ENCODE measurements at places on chromosomes 7 and 10.

- peak; percentile 85 for DNase-seq
These were observed 2.6 kb downstream of the MRPS33 start for GRCh38 chr7:141012044-141012685.

DNA sequence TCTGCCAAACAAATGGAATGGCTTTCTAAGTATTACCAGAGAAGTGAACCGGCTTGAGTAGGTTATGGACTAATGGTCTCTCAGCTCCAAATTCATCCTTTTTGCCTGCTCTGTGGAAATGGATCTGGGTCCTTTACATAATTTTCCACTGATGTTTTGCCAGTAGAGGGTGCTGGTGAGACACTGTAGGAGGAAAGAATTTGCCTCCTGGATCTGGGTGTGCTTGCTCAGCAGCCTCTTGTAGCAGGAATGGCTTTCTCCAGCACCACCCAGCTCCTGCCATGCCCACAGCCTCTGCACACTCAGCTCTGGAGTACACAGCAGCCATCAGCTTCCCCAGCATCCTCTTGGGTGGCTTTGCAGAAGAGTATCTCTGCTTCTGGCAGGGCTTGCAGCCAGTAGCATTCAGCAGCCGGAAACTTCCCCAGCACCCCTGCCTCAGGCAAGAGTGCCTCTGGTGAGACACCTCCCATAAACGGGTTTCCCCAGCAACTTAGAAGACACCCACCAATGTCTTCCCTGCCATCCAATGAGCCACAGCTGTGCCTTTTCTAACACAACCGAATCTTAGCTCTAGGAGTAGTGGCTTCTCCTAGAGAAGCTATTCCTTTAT lies 235.0 kb upstream of the PLPP4 start:
- DNase-seq: no peak

GRCh38 chr7:71173955-71174354 lies 42.0 kb downstream of the GALNT17 start:
- DNase-seq: peak; percentile 37

DNA sequence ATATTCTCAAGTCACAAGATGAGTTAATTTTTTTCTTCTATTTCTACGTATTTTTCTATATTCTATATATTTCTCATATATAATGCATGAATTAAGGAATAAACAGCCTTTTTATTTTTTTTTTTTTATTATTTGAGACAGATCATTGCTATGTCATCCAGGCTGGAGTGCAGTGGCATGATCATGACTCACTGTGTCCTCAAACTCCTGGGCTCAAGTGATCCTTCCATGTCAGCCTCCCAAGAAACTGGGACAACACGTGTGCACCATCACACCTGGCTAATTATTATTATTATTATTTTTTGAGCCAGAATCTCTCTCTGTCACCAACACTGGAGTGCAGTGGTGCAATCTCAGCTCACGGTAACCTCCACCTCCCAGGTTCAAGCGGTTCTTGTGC lies 1.5 kb downstream of the CLDN12 start:
- DNase-seq: no peak

GRCh38 chr7:98863601-98864000 lies 6.2 kb downstream of the TMEM130 start:
- no peak for DNase-seq

- peak; percentile 92 for DNase-seq
These were observed 7.3 kb downstream of the AGFG2 start for GRCh38 chr7:100546129-100546925.

DNA sequence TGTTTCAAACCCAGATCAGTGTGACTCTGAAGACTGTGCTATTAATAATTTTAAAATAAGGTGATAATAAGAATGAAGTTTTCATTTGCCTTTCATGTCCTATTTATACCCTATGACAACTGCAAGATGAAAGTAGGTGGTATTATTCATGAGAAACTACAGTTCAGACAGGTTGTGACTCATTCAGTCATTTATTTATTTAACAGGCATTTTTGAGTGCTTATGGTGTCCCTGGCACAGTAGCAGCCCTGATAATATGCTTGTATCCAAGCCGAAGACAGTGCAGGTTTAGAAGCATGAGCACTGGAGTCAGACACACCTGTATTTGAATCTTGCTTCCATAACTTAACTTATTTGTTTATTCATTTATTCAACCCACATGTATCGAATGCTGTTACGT lies 87.1 kb downstream of the FZD1 start:
- DNase-seq: no peak

DNA sequence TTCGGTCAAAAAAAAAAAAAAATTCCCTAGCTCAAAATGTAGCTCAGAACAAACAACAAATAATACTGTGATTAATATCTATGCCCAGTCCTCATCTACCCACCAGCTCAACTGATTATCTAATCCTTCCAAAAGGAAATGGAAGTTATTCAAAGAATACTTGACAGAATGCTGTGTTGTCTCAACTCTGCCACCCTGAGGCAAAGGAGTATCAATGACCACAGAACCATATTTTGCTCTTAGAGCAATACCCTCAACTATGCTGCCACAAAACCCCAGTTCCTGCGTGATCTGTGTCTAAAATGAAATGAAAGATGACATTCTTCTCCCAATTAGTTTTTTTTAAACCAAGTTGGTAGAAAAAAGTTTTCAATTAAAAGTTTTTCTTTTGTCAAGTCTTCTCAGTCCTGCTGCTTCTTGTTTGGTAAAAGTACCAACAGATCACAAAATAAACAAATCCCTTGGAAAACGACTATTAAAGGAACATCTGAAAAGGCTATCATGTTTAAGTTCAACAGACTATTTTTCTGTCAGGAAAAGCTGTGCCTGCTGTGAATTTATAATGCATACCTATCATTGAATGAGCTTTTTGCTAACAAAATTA lies 21.6 kb downstream of the RBM28 start:
- DNase-seq: no peak

GRCh38 chr10:103854265-103854685 lies 1.1 kb downstream of the SH3PXD2A start:
- DNase-seq: no peak

- DNase-seq: no peak
These were observed 10.7 kb downstream of the MYO3A start for GRCh38 chr10:25944771-25945170.

DNA sequence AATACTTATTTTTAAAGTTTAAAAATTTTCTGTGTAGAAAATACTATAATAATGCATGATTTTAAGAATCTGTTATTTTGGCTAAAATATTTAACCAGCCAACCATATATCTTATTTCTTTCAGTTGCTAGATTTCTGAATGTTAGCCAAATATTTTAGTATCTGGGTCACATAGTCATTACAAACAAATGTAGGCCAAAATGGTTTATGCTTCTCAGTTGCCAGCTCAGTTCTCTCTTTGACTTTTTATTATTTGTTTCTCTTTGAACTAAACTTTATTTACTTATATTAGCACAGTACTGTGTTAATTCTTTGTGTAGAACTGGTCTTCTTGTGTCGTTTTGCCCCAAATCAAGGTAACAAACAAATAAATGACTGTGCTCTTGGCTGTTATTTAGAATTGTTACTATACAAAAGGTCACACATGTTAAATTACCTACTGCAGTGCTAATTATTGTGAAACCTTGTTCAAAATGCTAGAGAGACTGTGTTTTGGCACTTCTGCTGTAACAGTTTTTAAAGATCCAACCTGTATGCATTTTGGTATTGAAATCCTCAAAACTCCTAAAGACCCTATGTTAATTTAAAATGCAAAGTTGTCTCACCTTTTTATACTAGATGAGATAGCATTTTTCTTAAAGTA lies 39.8 kb downstream of the ZEB1 start:
- no peak for DNase-seq
